ENCODE measurements at places on chromosomes 3 and 15. TPM values are rescaled to one million over a fixed set of nuclear protein-coding genes. Genes with fewer than 3 reads are reported as not detected.

The MOBP gene
- total RNA-seq, result not detected

The XCR1 gene
- total RNA-seq, result not detected

The ALG3 gene
- 78.1 TPM for total RNA-seq

DNA sequence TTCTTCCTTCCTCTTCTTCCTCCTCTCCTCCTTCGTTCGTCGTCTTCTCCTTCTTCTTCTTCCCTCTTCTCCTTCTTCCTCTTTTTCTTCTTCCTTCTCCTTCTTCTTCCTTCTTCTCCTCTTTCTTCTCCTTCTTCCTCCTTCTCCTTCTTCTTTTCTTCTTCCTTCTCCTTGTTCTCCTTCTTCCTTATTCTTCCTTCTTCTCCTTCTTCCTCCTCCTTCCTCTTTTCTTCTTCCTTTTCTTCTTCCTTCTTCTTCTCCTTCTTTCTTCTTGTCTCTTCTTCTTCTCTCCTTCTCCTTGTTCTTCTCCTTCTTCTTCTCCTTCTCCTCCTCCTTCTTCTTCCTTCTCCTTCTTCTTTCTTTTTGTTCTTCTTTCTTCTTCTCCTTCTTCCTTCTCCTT lies 35.3 kb downstream of the SPG21 start:
- DNase-seq, result no peak

- no peak for DNase-seq
Observed at GRCh38 chr15:57553526-57553925, 38.2 kb upstream of the MYZAP start.

GRCh38 chr3:122357828-122358702 lies 25.0 kb downstream of the MIX23 start:
- DNase-seq, result no peak
